ENCODE measurements at places on chromosomes 3 and 15.

GRCh38 chr3:186107215-186108105 lies 1.4 kb downstream of the ETV5 start:
- peak; percentile 57 for DNase-seq

DNA sequence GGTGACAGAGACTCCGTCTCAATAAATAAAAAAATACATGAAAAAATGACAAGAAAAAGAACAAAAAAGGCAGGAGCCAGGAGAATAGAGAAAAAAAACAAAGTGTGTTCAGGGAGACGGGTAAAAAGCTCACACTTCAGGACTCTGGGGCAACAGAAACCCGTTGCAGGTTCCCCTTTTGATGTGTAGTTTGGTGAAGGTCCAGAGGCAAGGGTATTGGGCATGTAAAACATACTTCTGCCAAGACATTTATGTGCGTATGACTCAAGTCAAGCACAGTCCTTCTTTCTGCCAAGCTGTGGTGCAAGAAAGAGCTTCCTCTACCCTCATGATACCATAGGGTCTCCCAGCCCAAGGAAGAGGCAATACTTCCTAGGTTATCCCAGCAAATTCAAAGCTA lies 33.4 kb upstream of the STRIT1 start:
- no peak for DNase-seq

DNA sequence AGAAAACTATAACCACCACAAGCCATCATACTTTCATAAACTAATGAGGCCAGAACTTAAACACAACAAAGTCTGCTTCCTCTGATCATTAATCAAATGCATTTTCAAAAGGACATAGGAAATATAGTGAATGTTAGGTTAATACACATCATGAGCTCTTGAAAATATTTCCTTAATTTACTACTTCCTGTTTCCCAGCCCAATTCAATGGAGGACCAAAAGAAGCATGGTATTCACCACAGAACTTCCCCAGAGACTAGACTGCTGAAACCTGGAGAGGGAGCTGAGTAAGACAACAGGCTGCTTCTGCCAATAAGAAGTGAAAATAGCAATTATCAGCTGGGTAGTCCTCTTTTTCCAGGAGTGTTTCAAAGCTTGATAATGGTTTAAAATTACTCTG lies 250.3 kb downstream of the ULK4 start:
- DNase-seq = peak; percentile 73

DNA sequence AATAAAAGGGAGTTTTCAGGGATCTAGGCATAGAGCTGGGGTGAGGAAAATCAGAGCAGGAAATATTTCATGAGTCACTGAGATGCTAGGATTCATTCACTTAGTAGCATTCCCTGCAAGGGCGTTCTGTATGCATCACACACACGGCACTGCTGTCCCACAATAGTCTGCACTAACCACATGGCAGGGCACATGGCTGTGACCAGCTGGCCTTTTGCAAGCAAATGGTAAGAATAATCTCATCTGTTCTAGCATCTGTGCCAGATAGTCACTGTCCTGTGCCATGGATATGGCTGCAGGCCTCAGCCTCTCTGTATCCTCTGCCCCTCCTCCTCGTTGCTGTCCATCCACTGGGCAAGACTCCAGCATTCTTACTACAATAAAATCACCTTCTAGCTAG lies 37.8 kb downstream of the BOC start:
- peak; percentile 96 for DNase-seq

- DNase-seq = peak; percentile 51
Measured at GRCh38 chr3:8489278-8489792, 12.3 kb upstream of the LMCD1 start.

DNA sequence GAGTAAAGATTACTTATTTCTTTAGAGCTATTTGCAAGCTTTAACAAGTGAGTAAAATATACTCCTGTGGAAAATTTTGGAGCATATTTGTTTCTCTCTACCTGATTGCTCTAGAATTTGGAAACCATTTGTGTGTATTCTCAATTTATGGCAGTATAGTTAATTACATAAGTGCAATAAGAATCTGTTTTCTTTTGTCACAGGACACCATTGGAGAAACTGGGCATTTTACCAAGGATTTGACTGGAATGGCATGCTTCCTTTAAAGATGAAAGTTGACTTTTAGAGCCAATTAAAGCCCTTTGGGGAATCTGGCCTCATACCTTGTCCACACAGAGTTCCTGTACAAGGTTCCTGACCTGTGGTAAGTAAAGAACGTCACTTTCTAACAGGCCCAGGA lies 38.4 kb downstream of the PAQR5 start:
- peak; percentile 38 for DNase-seq

- DNase-seq = peak; percentile 38
Measured at GRCh38 chr3:123843668-123844067, 40.5 kb downstream of the MYLK start.

- peak; percentile 80 for DNase-seq
Measured at GRCh38 chr3:125602752-125603649, 7.7 kb upstream of the OSBPL11 start.

- no peak for DNase-seq
Measured at GRCh38 chr3:188212308-188212969, 58.5 kb downstream of the LPP start.

- DNase-seq = no peak
Measured at GRCh38 chr3:155228676-155229075, 64.8 kb downstream of the STRIT1 start.

GRCh38 chr15:72229947-72230196 lies 1.1 kb downstream of the PKM start:
- no peak for DNase-seq

GRCh38 chr3:52831500-52832301 lies 1.2 kb upstream of the ITIH4 start:
- peak; percentile 89 for DNase-seq

- peak; percentile 58 for DNase-seq
Measured at GRCh38 chr3:133377396-133377795, 22.5 kb upstream of the BFSP2 start.

DNA sequence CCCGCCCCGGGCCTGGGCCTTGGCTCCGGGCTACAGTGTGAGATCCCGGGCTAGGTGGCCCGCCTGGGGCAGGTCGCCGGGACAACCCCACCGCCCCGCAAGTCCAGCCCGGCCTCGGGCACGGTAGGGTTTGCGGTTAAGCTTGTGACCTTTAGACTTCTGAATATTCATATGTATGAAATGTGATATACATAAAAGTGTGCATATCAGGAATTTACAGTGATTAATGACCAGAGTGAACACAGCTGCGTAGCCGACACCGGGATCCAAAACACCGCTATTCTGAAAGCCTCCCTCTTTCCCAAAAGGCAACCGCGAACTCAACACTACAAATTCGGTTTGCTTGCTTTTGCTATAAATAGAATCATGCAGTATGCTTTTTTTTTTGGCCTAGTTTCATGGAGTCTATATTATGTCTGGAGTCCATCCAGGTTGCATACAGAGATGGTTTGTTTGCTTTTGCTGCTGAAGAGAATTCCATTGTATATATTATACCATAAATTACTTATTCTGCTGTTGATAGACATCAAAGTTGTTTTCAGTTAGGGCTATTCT lies 636 bp upstream of the SNRPA1 start:
- peak; percentile 15 for DNase-seq

GRCh38 chr3:137693791-137694190 lies 70.3 kb upstream of the SOX14 start:
- no peak for DNase-seq

- DNase-seq = no peak
Measured at GRCh38 chr3:136928240-136928639, 29.5 kb upstream of the IL20RB start.

DNA sequence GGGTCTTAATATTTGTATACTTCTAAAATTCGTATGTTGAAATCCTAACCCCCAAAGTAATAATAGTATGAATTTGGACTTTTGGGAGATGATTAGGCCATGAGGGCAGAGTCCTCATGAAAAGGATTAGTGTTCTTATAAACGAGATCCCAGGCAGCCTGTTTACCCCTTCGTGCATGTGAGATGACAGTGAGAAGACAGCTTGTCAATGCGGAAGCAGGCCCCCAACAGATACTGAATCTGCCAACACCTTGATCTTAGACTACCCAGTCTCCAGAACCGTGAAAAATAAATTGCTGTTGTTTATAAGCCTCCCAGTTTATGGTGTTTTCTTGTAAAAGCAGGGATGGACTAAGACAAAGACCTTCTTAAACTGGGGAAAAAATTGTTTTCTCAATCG lies 714.2 kb downstream of the SI start:
- no peak for DNase-seq

GRCh38 chr15:85937661-85938060 lies 142.0 kb upstream of the AGBL1 start:
- DNase-seq = no peak

- DNase-seq = no peak
Measured at GRCh38 chr3:20136231-20136630, 49.8 kb downstream of the SGO1 start.

DNA sequence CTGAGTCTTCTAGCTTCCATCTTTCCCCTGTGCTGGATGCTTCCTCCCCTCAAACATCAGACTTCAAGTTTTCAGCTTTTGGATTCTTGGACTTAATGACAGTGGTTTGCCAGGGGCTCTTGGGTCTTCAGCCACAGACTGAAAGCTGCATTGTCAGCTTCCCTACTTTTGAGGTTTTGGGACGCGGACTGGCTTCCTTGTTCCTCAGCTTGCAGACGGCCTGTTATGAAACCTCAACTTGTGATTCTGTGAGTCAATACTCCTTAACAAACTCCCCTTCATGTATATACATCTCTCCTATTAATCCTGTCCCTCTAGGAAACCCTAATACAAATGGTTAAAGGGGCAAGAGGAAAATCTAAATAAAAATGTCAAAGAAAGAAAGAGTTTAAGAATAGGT lies 100.1 kb downstream of the ABI3BP start:
- DNase-seq = no peak

DNA sequence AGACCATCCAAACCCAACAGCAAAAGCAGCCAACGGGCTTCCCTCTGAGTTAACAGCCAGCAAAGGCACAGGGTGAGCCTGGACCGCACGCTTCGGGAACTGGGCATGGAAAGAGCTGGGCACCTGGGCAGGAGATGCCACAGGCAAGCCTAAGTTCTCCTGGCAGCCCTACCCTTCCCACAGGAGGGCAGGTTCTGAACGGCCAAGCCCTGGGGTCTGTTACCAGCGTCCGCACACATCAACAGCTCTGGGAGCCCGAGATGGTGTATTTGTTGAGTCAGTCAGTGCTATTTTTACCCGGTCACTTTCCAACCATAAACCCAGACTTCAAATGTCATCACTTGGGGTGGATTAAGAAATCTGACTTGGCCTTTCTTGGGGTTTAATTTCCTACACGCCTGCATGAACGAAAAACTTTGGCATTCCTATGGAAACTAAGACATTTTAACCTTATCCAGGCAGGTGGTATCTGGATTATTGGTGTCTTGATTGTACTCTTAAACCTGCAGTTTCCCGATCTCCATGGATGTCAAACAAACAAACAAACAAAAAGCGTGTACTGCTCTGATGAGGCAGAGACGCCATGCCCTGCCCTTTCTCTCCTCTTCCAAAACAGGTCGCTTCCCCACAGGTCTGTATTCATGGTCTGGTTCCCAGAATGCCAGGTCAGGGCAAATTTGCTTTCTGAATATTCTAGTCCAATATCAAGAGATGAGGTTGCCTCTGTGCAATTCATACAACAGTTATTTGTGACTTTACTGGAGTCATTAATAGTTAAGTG lies 99.7 kb downstream of the XXYLT1 start:
- DNase-seq = no peak

DNA sequence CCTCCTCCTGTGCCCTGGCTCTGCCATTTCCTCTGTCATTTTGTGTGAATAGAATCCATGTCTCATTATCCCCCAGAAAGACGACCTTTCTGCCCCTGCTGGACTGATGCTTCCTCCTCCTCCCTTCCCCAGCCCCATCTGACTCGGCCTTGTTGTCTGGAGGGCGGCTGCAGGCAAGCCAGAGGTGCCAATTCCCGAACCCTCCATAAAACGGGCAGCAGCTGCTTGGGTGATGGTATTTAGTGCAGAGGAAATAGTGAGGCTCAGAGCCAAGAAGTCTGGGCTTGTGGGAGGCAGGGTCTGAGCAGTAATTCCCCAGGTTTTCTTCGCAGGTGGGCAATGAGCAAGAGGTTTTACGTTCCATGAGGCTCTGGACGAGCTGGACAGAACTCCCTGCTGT lies 71.2 kb downstream of the ITGA11 start:
- peak; percentile 48 for DNase-seq

GRCh38 chr3:81666502-81667121 lies 94.8 kb downstream of the GBE1 start:
- DNase-seq = peak; percentile 36

DNA sequence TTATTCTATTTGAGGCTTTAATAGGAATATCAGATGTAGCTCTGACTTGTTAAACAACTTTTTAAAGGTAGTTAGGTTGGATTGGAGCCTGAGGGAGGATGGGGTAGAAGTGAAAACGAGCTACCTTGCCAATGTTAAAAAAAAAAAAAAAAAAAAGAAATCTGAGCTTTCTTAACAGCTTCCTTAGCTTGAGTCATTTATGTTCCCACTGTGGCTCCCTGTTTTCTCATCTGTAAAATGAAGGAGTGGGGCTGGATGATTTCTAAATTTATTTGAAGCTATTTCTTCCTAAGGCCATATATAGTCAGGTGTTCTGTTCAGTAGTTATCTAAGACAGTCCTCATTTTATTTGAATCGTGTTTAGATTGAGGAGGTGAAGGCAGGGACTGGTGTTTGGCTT lies 105.7 kb downstream of the EDEM1 start:
- no peak for DNase-seq

DNA sequence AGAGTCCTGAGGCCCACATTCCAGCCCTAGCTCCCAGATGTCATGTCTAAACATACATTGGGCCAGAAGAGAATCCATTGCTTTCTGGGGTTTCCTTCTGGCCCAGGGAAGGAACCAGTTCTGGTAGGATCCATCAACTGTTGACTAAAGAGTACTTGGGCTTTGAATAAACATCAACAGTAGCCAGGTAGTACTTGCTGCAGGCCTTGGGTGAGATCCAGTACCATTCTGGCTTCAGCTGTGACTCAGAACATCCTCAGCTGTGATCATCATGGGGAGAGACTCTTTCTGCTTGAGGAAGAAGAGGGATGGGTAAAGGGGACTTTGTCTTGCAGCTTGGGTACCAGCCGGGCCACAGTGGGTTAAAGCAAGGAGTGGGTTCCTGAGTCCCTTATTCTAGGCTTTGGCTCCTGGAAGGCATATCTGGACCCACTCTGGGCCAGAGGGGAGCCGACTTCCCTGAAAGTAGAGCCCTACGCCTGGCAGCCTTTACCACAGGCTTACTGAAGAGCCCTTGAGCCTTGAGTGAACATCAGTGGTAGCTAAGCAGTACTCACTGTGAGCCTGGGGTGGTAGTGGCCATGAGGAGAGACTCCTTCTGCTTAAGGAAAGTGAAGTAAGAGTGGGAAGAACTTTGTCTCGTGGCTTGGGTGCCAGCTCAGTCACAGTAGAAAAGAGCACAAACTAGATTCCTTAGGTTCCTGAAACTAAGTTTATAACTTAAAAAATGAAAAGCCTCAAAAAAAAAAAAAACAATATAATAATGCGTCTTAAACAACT lies 128.3 kb downstream of the GOLIM4 start:
- DNase-seq = peak; percentile 7

DNA sequence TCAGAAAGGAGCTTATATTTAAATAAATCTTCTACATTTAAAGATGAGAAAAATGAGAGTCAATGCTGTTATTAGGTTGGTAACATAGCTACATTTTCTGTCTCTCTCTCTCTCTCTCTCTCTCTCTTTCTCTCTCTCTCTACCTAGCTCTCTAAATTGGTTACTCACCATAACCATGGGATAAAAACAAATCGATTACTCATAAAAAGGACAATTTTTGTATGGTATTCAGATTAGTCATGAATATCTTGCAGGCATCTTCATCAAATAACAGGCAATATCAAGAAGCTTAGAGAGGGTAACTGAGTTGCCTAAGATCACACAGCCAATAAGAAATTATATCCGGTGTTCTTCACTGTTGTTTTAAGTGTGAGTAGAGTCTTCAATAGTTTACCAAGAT lies 81.8 kb upstream of the ALCAM start:
- no peak for DNase-seq

All from LHCN-M2 (cell line).